ENCODE measurements at places on chromosomes 2 and 18.

DNA sequence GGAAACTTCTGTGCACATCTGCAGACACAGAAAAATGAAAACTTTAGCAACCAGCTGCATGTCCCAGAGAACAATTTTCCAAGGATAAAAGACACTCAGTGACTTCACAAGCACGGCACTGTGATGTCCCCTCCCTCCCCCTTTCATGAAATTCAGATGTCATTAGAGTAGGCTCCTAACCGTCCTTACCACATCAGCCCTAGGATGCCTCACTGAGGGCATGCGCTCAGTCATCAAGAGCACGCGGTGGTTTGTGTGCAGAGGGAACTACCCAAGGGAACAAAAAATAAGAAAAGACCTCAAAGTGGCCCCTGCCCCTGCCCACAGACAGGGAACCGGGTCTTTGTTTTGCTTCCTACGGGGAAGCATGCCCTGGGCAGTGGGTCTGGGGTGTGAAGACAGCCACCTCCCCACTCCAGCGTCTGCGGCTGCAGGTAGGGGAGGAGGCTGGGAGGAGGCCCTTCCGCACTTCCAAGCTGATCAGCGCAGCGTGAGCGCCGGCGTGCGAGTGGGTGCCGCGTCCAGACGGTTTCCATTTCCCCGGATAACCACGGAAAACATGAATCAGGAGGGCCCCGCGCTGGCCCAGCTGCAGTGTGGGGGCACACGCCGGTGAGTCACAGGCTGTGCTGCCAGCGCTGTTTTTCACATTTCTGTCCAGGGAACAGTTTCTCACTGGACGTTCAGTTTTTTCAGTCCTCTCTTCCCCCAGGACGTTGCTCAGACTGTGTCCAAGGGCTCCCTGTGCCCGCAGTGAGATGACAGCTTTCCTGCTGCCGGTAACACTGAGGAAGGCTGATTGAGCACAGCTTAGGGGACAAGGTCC is 70.6 kb downstream of the COPS8 start:
- no peak for DNase-seq

DNA sequence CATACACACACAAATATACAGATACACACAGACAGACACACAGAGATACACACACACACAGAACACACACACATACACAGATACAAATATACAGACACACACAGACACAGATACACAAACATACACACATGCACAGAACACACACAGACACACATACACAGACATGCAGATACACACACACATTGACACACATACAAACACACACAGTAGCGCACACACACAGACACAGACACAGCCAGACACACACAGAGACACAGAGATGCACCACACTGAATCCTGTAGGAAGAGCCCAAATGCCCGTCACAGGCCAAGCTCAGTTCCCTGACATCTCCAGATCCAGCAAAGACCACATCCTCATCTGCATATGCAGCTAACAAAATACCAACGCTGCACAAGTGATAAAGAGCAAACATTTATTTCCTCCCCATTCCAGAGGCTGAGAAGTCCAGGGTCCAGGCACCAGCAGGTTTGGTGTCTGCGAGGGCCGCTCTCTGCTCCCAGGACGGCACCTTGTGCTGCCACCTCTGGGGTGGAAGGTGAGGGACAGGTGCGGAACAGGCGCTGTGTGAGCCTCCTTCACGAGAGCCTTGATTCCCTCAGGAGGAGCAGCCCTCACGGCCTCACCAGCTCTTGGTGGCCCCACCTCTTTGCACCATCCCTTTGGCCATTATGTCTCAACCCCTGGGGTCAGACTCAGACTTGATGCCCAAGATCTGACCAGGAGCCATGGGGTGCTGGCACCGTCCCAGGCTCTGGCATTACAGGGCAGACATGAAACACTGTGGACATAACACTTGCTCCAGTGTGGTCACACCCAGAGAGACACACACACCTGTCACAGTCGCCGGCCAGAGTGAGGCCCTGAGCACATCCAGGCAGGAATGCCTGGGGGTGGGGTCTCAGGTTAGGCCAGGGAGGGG is 108.7 kb downstream of the NDUFA10 start:
- peak; percentile 27 for DNase-seq

GRCh38 chr2:60852282-60852860 is 29.0 kb upstream of the REL start:
- DNase-seq = no peak

DNA sequence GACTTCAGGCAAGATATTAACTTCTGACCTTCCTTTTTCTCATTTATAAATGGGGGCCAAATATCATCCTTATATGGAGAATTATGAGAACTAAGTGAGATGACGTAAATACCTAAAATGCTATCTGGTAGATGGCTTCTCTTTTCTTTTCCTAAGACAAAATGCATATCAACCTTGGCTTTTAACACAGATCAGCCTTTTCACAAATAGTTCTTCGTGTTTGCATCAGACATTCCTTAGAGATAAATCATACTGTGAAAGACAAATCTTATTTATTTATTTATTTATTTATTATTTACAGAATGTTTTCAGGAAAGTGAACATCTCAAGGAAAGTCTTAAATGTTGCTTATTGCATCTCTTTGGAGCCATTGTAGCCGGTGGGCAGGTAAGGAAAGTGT is 62.8 kb downstream of the NBEAL1 start:
- no peak for DNase-seq

- DNase-seq = no peak
These were observed 61.3 kb upstream of the SH3RF3 start for GRCh38 chr2:109067631-109068125.

GRCh38 chr2:10004836-10005235 is 38.5 kb upstream of the KLF11 start:
- DNase-seq = no peak

DNA sequence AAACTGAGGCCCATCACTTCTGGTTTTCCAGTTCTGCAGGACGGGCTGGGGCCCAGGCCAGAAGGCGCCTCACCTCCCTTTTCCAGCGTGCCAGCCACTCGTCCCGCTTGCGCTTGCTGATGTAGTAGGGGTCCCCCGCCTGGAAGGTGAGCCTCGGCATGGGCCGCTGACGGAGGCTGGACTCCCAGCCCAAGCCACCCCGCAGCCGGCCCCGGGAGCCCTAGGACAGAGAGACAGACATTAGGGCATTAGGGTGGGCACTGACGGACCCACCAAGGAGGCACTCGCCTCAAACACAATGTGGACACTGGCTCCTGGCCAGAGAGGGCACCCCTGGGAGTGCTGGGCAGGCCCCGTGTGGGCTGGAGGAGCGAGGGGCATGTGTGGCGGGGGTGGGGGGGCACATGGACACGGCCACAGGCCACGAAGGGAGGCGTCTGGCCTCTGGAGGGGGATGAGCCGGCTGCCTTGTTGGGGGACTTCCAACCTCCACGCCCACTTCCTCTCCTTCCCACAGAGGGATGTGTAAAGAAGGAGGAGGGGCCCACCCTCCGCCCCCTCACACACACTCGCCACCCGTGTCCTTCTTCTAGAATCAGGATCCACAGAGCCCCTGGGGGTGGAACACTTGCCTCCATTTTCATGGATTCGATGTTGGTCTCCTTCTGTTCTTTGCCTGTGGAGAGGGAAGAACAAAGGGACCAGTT is 66.7 kb downstream of the DNMT3A start:
- DNase-seq = no peak

Measured in ecto neural progenitor cell (in vitro differentiated cells).